ENCODE measurements at places on chromosomes 6 and 20. TPM values are rescaled to one million over a fixed set of nuclear protein-coding genes. Genes with fewer than 3 reads are reported as not detected.

VSTM2L gene
- not detected for polyA plus RNA-seq

RIMS1 gene
- not detected for polyA plus RNA-seq

BHLHE23 gene
- not detected for polyA plus RNA-seq

GRCh38 chr6:26316291-26316690 lies 48.7 kb upstream of the BTN3A2 start:
- no peak for DNase-seq

MROH8 gene
- polyA plus RNA-seq: 0.73 TPM

- no peak for DNase-seq
Measured at GRCh38 chr6:167404385-167405049, 79.6 kb downstream of the TTLL2 start.

- DNase-seq: no peak
Measured at GRCh38 chr20:53656293-53657202, 62.9 kb upstream of the ZNF217 start.
